ENCODE measurements at places on chromosomes 13 and 19.

DNA sequence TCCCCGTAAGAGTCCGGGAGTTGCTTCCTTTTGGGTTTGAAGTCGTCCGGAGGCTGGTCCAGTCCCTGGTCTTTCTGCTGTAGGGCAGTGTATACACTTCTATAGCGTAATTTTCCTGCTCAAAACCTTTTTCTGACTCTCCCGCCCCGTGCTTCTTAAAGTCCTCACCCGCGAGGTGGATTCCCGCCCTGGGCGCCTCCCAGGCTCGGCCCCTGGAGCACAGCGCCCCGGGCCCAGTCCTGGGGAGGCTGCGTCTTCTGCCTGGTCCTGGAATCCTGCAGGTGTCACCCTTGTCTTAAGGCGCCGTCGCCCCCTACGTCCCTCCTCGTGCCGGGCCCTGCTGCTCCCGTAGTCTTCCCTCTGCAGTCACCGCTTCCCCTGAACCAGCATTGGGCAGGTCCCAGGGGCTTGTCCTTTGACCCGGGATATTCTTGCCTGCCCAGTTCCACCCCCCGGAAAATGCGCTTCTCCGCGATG, 34.4 kb upstream of the ZNF808 start:
- no peak for DNase-seq

DNA sequence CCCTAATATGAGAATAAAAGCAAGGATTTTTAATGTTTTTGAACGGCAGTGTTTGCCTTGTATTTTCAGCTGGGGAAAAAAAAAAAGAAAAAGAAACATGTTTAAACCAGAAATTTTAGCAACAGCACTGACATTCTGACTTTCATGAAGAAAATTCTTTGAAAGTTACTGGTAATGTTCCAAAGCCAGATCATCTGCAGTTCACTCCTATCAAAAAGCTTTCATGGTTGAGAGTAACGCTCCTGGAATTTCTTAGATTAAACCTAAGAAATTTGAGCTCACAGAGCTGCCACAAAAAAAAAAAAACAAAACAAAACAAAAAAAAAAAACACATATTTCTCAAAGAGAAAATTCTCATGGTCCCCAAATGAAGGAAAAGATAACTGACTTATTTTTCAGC, 1106.7 kb downstream of the EFNB2 start:
- DNase-seq = no peak

- no peak for DNase-seq
Measured at GRCh38 chr19:42191330-42191729, 26.1 kb downstream of the DEDD2 start.

GRCh38 chr19:53157626-53158025, 1.2 kb downstream of the ZNF347 start:
- no peak for DNase-seq

DNA sequence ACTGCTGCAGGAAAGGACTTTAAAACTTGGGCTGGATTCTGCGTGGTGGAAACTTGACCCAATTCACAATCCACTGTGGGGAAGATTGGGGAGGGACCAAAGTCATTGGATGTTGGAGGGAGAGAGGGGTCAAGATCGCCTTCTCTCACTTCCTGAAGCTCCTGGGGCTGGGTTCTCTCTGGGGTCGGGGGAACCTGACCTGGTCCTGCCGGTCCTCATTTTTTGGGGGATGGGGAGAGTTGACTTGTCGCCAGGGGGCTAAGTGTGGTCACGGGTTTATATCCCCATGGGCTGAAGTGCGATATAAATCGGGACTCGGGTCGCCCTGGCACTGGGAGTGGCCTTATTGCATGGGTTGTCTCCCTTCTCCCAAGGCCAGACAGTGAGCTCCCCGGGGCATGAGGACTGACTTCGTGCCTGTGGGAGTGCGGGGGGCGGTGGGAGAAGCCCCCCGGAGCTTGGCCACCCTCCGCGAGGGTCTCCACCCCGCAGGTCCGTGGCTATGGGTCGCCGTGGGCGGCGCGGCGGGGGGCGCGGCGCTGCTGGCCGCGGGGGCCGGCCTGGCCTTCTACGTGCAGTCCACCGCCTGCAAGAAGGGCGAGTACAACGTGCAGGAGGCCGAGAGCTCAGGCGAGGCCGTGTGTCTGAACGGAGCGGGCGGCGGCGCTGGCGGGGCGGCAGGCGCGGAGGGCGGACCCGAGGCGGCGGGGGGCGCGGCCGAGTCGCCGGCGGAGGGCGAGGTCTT, 6.3 kb downstream of the ICAM5 start:
- DNase-seq = no peak

GRCh38 chr13:93224535-93224934, 2.1 kb upstream of the GPC6 start:
- no peak for DNase-seq

DNA sequence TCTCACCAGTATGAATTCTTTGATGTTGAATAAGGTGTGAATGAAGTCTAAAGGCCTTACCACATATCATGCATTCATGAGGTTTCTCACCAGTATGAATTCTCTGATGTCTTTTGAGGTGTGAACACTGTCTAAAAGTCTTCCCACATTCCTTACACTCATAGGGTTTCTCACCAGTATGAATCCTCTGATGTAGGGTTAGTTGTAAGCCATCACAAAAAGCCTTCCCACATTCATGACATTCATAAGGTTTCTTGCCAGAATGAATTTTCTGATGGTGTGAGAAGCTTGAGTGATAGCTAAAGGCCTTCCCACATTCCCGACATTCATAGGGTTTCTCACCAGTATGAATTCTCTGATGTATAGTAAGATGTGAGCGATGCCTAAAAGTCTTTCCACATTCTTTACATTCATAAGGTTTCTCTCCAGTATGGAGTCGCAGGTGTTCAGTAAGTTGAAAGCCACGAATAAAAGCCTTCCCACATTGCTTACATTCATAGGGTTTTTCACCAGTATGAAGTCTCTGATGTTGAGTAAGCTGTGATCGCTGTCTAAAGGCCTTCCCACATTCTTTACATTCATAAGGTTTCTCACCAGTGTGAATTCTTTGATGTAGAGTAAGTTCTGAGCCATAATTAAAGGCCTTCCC, 27.7 kb downstream of the ZNF461 start:
- no peak for DNase-seq

- no peak for DNase-seq
Measured at GRCh38 chr13:34640179-34640992, 301.7 kb upstream of the NBEA start.

DNA sequence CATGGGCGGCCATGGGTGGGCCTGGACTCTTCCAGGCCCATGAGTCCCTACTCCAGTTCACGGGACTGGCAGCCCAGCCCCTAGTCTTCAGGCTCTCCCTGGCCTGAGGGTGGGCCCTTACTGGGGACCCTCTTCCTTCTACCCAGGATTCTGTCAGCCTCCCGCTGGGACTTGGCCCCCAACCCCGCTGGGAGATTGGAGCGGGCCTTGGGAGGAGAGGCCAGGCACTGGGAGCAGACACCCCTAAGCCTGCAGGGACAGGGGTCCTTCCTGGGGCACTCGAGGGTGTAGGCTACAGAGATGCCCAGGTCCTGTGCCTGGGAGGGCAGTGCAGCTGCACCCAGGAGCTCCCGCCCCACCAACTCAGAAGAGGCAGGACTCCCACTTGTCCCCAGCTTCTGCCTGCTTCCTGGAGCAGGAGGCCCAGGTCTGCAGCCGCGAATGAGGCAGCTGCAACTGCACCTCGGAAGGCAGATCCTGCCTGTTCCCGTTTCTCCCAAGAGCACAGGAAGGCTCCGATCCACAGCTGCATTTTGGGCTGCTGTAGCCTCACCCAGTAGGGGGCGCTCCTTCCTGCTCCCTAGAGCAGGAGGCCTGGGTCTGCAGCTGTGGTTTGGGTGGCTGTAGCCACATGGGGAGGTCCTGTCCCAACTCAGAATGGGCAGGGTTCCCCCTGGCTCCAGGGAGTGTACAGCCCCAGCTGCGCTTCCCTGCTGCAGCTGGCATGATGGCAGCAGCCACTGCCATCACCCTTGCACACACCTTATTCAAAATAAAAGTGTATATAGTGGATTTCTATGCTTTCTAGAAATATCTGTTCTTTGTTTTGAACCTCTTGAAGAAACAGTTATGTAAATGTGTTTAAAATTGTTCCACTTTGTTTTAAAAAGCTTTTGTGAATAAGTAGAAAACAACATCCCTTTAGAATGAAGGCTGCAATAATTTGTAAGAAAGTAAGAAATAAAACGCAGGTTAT, 46.8 kb downstream of the TEX26 start:
- DNase-seq = no peak

- DNase-seq = no peak
Measured at GRCh38 chr13:38012096-38012495, 142.5 kb upstream of the TRPC4 start.

GRCh38 chr19:13823256-13823655, 28.0 kb downstream of the ZSWIM4 start:
- DNase-seq = no peak

DNA sequence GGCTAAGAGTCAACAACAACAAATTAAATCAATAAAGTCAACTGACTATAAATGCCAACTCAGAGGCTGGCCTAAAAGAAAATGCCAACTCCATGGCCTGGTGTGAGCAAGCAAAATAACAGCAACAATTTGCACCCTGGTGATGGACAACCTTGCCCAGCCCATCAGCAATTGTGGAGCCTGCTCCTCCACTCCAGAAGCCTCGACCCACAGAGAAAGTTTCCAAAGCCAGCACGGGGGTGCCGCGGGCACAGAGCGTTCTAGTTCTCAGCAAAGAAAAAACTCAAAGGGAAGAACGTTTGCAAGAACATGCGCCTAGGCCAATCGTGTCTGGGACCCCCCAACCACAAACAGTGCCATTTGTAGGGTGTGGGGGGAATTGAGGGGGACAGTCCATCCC, 11.3 kb downstream of the EPS15L1 start:
- DNase-seq = no peak

DNA sequence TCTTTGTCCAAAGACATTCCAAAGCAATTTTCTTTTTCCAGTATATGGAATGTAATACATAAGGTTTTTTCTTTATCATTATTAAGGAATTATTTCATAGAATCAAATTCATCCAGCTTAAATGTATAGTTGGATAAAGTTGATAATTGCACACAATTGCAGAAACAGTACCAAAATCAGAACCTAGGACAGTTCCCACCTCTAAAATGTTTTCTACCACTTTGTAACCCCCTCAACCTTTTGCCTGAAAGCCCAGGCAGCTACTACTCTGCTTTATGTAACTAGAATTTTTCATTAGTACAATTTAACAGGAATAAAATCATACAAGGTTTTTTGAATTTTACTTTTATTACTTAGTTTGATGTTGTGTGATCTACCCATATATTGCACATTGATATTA, 98.0 kb downstream of the PRR20E start:
- no peak for DNase-seq

DNA sequence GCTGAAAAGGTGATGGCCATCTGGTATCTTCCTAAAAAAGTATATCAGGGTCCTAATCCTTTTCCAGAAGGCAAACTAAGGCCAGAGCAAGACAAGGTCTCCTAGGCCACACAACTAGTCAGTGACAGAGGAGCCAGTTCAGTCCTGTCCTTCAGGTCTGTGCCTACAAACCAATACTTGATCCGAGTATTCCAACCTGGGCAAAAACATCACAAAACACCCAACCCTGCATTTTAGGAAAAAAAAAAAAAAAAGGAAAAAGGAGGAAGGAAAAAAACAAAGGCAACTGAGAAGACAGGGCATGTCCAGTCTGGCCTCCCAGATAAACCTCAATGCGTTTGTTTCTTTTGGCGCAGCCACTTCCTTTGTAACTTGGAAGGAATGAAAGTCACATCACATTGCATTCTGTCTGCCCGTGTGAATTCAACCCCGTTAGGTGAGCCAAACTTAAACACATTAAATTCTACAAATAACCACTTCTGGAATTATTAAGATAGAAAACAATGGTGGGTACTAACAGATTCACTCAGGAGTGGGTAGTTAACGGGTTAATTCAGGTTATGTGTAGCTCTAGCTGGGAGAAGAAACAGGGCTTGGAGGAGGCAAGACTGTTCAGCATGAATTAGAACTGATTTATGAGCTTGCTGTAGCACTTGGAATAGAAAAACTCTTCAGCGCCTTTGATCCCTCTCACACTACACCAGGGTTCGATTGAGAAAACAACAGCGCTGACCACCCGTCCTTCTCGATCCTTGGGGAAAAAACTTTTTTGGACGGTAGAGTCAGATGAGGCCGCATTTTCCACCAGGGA, 43.0 kb upstream of the HNRNPA1L2 start:
- DNase-seq = no peak

DNA sequence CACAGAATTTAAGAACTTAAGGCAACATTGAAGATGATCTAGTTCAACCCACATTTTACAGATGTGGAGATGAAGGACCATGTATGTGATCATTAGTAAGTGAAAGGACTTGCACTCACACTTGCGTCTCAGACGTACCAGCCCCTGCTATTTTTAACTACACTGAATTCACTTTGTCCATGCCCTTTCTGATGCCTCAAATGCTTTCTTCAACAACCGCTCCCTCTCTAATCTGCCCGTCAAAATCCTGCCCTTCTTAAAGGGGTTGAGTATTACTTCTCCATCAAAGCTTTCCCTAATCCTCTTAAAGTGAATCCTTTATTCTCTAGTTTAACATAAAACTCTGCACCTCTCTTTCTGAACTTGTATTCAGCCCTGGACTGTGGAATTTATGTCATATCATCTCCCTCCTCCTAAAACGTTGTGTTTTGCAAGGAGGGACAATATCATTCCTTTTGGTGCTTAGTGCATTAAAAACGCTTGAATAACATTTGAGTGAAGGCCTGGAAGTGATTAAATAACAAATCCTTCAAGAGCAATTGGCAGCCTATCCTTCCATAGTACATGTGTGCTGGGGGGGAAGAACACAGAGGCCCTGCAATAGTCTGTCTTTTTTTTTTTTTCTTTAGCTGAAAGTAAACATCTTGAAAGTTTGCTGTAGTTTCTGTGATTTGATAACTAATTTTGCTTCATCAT, 493.3 kb downstream of the LMO7 start:
- no peak for DNase-seq

GRCh38 chr19:3146677-3147100, 10.9 kb downstream of the GNA15 start:
- no peak for DNase-seq

DNA sequence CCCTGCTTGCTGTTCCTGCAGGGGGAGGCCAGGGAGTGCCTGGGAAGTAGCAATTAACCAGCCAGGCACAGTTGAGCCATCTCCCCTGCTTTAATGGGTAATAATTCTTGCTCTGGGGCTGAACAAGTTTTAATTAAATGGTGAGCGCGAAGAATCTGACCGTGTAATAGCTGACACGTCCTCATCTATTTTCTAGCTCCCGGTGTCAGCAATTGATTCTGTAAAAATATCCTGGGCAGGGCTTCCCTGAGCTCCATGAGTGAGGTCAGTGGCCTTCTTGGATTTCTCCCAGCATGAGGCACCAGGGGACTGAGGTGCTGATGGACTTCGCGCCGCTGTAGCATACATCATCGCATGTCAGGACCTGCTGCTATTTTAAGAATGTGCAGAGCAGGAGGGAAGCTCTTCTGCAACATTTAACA, 26.9 kb downstream of the SIPA1L3 start:
- no peak for DNase-seq

GRCh38 chr13:101612735-101613134, 160.3 kb downstream of the ITGBL1 start:
- DNase-seq = no peak

- DNase-seq = peak; percentile 52
Measured at GRCh38 chr19:55255618-55256423, 3.0 kb downstream of the PPP6R1 start.

GRCh38 chr19:44698492-44699201, at the start of gene CEACAM16:
Gene CEACAM16, plus strand, starts transcription at chr19:44699151. Its CDS starts 2,306 bp downstream, at chr19:44701457.
- no peak for DNase-seq

- DNase-seq = no peak
Measured at GRCh38 chr13:55632402-55632801, 1508.3 kb upstream of the PRR20A start.

GRCh38 chr13:39283072-39283471, 244.8 kb downstream of the NHLRC3 start:
- no peak for DNase-seq

Measured in GDM1 (cell line).